ENCODE measurements at places on chromosomes 4 and X.

- DNase-seq, result peak; percentile 15
Measured at GRCh38 chrX:8815460-8816065, 14.4 kb upstream of the FAM9A start.

DNA sequence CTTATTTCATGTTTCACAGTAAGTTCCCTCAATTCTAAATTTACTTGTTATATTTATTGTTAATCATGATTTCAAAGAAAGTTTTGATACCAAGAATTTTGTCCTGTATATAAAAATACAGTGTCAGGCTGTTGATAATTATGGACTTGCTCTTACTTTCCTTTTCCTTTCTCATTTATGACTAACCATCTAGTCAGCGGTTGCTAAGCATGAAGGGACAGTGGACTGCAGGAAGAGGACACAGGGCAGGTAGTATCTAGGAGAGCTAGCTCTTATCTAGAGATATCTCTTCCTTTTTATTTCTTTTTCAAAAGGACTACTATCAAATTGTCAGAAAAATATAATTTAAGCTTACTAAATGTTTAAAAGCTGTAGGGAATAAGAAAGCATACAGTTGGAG is 1.6 kb downstream of the OPRPN start:
- no peak for DNase-seq

GRCh38 chr4:123503698-123504363 is 107.2 kb downstream of the SPRY1 start:
- no peak for DNase-seq

GRCh38 chr4:15375667-15376066 is 52.2 kb upstream of the C1QTNF7 start:
- DNase-seq, result no peak

DNA sequence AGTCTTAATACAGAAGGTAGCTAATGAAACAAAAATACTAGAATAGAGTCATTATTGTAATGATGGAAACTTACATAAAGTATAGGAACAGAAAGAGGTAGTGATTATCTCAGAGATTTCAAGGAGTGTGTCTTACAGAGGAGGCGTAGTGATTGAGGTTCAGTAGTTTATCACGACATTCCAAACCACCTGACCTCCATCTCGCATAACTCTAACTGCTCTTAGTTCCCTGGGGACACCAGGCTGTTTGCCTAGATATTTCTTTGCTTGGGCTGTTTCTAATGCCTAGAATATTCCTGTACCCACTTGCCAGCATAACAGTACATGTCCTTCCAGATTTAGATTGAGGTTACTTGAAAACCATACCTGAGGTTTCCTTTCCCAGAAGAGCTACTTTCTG is 29.1 kb downstream of the STAG2 start:
- no peak for DNase-seq

GRCh38 chrX:10007621-10008020 is 40.5 kb downstream of the CLDN34 start:
- no peak for DNase-seq

- DNase-seq, result no peak
Measured at GRCh38 chr4:42050516-42051249, 60.4 kb downstream of the SLC30A9 start.

GRCh38 chr4:99647071-99647470 is 10.6 kb downstream of the C4orf54 start:
- DNase-seq, result no peak
